ENCODE measurements at places on chromosomes 1 and 21. TPM values are rescaled to one million over a fixed set of nuclear protein-coding genes. Genes with fewer than 3 reads are reported as not detected.
A peak's percentile ranks its signal among the peaks of the same experiment; 100 is the strongest.

DNA sequence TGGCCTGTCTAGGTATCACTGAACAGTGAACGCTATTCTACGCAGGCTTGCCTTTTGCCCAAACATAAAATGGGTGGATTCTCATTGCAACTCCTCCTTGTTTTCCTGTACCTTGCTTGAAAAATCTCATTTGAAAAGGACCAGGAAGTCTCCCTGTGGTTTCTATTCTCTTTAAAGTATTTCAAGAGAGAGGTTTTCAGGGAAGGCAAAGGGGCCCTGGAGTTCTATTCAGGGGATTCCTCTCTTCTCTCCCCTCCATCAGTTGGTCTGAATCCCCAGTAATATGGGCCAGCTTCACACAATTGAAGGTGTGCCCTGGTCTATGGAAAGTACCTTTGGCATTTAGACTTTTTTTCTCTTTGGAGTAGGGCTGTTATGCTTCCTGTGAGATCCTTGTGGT lies 311.3 kb downstream of the RGS7 start:
- no peak for DNase-seq

DNA sequence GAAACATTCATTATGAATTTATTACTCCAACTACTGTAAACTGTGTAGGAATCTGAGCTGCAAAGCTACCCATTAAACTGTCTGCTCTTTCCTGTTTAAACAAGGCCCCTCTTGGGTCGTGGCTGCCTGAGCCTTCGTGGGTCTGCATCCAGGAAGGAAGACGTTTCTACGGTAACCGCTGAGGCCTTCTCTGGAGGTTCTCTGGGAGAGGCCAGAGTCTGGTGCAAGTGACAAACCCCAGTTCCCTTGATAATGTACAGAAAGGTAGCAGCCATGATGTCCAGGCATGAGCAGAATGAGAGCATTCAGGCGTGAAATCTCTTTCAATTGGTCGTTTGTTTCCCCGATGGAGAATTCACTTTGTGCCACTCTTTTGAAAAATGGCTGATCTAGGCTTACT lies 350.2 kb downstream of the PLPP3 start:
- DNase-seq: no peak

- DNase-seq: no peak
These were observed 84.0 kb upstream of the IVNS1ABP start for GRCh38 chr1:185401019-185401418.

Gene SLC30A2
- total RNA-seq: 0.48 TPM

Gene SPATA46
- total RNA-seq: not detected

DNA sequence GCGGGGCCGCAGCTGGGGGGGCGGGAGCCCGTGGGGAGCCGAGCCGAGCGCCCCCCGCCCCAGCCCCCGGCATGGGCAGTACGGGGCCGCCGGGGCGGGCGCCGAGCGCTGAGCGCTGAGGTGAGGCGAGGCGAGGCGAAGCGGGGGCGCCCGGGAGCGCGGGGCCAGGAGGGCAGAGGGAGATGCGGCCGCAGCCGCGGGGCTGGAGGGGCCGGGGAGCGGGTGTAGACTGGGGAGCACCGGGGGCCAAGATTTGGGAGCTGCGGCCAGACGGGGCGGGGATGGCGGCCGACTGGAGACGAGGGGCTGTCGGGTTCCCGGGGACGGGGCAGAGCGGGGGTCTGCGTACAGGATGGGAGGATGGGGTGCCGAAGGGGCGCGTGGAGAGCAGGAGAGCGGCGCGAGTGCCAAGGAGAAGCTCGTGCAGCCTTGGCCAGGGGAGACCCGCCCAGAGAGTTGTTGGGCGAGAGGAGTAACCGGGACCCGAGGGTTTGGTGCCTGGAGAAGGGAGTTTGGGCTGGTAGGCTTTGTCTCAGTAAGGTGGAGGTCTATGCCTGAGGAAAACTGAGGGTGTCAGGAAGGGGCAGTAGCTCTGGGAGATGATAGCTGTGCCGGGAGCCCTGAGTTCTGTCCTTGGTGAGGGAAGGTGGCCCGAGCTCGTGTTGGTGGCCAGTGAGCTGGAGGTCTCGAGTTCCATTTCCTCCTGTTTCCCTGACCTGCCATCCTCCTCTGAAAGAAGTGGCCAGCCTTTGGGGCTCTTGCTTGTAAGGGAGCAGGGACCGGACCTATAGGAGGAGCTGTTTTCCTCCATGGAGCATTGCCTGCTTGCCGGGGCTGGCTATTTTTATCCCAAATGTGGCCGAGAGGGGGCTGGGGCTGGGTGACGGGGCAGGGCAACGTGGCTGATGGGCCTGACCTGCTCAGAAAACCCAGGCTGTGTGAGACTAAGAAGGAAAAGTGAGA lies 539 bp downstream of the ATP8B2 start:
- peak; percentile 37 for DNase-seq

Gene KCNT2
- 1.2 TPM for total RNA-seq

- no peak for DNase-seq
These were observed 940 bp upstream of the PRKCZ start for GRCh38 chr1:2049225-2049717.

- DNase-seq: no peak
These were observed 246.4 kb downstream of the PBX1 start for GRCh38 chr1:164805399-164805798.

- DNase-seq: no peak
These were observed 11.1 kb downstream of the CCNL2 start for GRCh38 chr1:1388078-1388472.

GRCh38 chr1:167668108-167668507 lies 38.1 kb downstream of the RCSD1 start:
- no peak for DNase-seq

DNA sequence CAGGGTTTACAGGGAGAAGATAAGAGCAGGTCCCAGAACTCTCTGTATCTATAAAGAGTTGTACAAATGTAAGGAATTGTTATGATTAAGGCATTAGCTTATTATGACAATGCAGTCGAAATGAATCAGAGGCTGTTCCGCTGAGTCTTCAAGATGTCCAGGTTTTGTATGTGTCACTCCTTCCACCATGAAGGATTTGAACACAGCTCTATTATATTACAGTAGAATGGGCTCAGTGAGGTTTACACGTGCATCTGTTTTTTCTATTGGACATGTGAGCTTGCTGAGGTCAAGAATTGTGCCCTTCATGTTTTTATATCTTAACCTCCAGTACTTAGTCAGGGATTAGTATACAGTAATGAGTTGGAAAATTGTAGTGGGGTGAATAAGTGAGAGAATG lies 86.3 kb downstream of the MPZL1 start:
- DNase-seq: no peak

DNA sequence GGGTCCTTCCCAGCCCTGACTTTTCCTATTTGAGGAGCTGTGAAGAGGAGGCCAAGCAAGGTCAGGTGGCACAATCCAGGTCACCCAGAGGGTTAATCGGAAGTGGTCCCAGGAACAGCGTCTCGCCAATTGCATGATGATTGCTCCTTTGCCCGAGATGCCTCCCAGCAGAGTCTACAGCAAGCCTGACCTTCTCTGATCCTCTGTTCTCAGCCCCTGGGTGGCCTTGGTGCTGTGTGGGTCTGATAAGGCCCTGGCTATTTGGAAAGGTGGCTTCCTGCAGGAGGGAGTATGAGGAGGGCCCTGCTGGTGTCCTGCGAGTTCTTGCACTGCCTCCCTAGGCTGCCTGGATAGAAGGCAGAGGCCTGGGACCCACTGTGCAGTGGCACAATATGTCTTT lies 116.2 kb downstream of the FOXD2 start:
- no peak for DNase-seq

All from kidney epithelial cell (primary cell).